Chondrocyte (in vitro differentiated cells): ENCODE measurements at places on chromosomes 5 and 9.

DNA sequence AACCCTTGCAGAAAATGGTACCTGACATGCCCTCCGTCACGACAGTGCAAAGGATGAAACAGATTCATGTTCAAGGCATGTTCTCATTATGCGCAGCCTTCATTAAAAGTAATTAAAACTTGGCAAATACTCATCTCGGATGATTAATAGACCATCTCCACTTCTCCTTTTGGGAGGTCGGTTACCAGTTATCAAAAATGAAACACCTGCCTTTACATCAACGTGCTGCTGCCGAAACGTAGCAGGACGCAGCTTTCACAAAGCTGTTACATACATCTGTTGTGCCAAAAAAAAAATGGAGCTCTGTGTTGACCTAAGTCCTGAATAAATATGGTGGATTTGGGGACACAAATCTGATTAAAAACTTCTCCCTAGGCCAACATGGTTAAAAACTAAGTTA, 75.7 kb downstream of the PTCH1 start:
- no peak for DNase-seq

DNA sequence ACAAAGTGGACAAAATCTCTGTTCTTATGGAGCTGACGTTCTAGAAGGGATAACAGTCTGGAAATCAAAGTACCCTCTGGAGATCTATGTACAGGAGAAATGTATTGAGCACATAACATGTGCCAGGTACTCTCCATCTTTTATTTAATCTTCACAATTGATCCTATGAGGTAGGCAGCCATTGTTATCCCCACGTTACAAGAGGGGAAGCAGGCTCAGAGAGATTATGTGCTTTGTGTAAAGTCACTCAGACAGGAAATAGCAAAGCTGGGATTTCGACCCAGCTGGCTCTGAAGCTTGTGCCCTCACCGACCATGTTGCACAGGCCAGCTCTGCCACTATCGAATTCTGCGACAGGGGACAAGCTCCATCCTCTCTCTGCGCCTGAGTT, 21.5 kb downstream of the PDGFRB start:
- DNase-seq = no peak

GRCh38 chr5:124136609-124137008, 609.8 kb downstream of the ZNF608 start:
- no peak for DNase-seq

DNA sequence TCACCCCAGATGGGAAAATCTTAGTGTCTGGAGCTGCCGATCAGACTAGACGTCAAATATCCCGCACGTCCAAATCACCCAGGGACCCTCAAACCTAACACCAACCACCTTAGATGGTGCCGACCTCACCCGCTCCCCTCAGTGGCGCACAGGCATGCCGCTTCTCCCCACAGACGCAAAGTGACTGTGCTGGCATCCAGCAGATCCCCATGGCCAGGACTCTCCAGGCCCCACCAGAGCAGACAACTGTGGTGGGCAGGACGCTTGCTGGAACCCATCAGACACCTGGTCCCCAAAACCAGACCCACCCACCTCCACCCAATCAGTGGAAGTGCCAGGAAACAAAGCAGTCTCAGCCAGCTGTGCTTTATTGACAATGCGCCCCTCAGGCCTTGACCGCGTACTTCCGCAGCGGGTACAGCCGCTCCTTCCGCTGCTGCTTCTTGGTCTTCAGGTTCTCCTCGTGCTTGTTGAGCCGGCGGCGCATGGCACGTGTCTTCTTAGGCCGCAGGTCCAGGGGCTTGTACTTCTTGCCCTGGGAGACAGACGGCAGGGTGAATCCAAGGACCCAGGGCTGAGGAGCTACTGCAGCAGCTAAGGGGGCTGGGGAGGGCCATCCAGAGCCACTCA, 4.1 kb downstream of the RPL35 start:
- DNase-seq = no peak
